Foreskin fibroblast (primary cell): ENCODE measurements at places on chromosomes 2 and 18.

- DNase-seq: no peak
These were observed 2.4 kb downstream of the CDK5R2 start for GRCh38 chr2:218961651-218962570.

DNA sequence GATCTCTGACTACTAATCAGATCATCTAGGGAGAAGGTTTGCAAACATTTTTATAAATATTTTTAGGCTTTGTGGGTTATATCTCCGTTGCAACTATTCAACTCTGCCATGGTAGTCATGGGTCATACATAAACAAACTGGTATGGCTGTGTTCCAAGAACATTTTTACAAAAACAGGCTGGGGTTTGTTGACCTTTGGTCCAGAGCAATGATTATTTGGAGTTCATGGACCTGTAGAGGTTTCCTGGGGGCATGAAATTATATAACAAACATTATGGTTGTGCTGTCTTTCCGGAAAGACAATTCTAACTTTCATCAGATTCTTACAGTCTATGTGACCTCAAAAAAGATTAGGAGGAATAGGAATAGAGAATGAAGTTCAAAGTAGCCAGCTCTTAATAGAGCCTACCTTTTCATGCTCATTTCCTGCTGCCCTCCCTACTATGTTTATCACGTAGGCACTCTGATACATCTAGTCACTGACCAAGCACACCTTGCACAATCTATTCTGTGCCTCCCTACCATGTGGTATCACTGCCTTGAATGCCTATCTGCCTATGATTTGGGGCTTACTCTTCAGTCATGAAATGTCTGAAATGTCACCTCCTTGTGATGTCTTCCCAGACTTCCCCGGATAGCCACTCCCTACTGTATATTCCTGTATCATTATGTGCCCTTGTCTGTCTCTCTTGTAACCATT lies 102.4 kb upstream of the SCN1A start:
- peak; percentile 50 for DNase-seq

GRCh38 chr2:60840880-60841279 lies 40.5 kb upstream of the REL start:
- no peak for DNase-seq

GRCh38 chr2:122523143-122523542 lies 767.7 kb downstream of the TSN start:
- no peak for DNase-seq

- DNase-seq: peak; percentile 94
These were observed 90.2 kb downstream of the CABLES1 start for GRCh38 chr18:23225503-23225902.

DNA sequence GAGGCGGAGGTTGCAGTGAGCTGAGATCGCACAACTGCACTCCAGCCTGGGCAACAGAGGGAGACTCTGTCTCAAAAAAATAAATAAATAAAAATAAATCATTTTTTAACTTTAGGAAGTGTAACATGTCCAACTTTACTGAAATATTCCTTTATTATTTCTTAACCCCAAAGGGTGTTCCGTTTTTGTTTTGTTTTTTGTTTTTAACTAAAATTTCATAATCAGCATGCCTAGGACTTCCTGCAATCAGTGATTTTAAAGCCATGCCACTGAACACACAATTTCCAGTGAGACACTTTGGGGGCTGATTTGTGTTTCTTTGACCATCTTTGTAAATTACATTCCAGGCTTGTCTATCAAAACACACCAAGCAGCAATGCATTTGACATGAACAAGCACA lies 7.1 kb downstream of the CATIP start:
- no peak for DNase-seq

DNA sequence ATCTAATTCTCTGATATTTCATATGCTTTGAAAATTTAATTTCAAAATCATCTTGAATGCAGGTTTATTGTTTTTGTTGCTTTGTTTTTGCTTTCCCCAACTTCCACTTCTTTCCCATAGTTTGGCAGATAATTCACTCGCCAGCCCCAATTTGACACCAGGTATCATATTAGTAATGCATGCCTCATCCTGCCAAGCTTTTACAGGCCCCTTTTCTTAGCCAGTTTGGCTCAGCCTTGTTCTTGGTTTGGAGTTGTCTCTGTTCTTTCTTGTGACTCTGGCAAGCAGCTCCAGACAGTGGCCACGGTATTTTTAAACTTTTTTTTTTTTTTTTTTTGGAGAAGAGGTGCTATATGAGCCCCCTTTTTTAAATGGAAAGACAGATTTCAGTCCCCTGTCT lies 65.3 kb downstream of the PMS1 start:
- no peak for DNase-seq

GRCh38 chr2:55843096-55843993 lies 80.2 kb downstream of the EFEMP1 start:
- peak; percentile 96 for DNase-seq

- peak; percentile 53 for DNase-seq
These were observed 81.1 kb upstream of the CAVIN2 start for GRCh38 chr2:191927991-191928390.

DNA sequence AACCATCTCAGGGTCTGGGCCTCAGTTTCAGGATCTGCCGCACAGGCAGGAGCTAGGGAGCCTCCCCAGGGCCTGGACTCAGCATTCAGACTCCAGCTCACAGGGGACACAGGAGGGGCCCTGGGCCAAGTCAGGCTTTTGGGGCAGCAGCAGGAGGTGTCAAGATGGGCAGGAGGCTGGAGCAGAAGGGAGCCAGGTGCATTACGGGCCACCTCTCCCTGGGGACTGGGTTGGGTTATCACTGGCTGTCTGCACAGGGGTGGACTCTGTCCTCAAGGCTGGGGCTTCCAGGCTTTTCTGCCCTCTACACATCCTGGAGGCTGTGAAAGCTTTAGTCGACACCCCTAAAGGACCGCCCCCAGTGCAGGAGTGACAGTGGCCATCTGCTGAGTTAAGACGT lies 20.0 kb downstream of the AQP12A start:
- no peak for DNase-seq

- peak; percentile 41 for DNase-seq
These were observed 1.2 kb downstream of the TCF7L1 start for GRCh38 chr2:85134255-85134895.

- peak; percentile 94 for DNase-seq
These were observed 89.2 kb downstream of the STPG4 start for GRCh38 chr2:47065771-47066380.

DNA sequence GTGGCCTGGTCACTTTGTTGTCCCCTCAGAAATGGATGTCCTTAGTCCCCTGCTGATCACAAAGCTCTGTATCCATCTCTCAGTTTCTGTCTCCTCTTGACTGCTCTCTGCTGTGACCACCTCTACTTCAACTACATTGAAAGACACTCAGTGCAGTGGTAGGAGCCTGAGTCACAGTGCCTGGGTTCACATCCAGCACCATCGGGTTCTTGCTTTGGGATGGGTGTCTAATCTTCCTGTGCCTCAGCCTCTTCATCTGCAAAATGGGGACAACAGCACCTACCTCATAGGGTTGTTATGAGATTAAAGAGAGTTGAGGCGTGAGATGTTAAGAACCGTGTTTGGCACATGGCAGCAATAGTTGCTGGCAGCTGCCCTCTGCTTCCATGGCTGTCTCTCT lies 30.6 kb downstream of the YPEL5 start:
- DNase-seq: no peak

- peak; percentile 92 for DNase-seq
These were observed 59.1 kb upstream of the RTN4 start for GRCh38 chr2:55109219-55109891.

DNA sequence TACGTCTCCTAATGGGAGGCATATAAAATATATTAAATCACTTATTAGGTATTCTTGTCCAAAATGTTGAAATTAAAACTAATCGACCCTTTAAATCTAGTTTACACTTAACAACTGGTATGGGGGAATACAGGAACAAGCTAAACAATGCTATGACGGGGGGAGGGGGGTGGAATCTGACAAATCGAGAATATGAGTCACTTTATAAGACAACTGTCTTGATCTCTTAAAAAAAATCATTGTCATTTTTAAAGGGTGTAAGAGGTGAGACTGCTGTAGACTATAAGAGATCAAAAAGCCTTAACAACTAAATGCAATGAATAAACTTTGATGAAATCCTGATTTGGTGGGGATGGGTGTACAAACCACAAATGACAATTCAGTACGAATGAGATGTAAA lies 6.0 kb downstream of the MAP3K2 start:
- DNase-seq: no peak

DNA sequence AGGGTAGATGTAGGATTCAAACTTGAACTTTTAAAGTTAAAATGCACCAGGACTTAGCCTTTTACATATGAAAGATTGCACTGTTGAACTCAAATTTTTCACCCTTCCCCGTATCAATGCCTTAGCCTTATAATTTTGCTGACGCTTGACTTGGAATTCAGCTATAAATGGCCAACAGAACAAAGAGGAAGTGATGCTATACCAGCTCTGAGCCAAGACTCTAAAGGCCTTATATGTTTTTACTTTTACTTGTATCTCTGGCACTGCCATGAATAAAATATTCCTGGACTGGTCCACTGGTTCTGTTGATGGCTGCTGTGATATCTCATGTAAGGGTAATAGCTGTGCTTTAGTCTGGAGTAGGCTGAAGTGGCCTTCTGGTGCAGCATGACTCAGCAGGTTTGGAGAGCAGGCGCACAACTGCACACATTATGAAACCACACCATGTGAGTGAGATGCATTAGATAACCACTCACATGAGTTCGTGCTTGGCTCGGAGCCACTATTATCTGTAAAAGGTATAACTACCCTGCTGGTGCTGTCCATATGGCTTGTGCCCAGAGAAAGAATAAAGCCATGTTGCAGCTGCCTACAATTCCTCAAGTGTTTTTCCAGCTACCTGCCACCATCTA lies 8.4 kb upstream of the IER3IP1 start:
- DNase-seq: peak; percentile 20

DNA sequence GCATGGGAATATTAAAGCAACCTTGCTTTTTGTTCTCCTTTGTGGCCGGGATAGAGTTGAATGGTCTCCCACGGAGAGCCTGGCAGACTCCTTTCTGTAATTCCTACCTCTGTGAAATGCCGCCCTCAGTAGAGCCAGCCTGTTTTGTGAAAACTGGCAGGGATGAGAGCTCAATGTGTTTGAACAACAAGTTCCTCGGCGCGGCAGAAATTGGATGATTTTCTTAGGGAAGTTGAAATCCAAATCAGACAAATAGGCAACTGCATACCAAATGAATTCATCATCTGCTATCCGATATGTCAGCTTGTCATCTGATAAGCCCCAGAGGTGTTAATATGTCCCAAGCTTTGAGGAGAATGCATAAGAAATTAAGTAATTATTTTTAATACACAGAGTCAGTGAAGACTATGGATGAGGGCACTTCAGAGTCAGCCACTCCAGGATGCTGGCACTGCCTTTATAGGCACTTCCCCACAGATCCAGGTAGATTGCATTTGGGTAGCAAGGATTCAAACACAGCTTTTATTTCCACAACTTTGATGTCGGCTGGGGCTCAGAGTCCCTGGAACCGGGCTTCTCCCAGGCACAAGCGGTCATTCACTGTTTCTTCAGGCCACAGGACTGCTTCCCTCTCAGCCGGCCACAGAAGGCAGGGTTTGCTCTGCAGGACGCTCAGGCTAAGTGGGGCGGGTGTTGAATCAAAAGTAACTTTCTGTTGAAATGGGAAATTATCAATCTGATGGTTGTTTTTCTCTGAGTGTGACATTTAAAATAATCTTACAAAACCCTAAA lies 82.8 kb upstream of the REV1 start:
- DNase-seq: no peak

DNA sequence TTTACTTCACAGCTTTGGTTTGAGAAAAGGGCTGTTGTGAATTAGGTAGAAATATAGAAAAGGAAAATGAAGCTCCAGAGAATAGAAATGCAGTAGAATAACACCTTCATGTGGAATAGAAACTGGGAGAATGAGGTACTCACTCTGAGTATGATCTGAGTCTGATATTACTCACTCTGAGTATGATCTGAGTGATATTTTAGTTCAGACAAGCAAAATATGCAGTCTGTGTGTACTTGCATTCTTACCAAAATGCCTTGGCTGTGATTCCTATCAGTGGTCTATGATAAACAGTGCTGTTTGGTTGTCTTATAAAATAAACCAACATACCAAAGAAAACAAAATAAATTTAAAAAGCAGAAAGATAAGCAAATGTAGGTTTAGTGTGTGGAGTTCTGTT lies 487.6 kb downstream of the THSD7B start:
- peak; percentile 51 for DNase-seq

GRCh38 chr2:607709-608108 lies 69.5 kb downstream of the TMEM18 start:
- DNase-seq: no peak

DNA sequence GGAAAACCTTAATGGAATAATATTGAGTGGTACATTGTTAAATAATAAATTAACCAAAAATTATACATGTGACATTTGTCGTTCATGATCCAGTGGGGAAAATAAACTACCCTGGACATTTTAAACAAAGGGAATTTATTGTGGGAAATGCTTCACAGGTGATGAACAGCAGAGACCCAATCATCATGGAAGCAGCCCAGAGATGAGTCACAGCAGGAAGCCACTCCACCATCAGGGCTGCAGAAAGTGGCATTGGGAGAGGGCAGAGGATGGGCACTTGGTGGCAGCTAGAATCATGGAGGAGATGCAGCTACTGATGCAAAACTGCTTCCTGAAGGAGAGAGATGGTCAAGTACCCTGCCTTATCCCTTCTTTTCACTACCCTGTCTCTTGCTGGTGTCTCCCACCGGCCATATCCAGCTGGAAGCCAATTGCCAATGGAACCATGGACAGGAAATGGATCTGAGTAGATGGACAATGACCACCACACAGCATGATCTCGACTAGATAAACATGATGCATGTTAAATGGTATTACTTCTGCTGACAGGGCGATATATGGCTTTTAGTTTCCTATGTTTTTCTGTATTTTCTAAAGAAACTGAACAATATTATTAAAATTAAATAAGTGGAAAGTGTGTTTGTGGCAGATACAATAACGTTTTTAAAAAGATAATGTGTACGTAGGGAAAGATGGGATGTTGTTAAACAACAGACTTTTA lies 139.8 kb downstream of the RPIA start:
- no peak for DNase-seq

GRCh38 chr2:233449081-233449901 lies 95.0 kb downstream of the DGKD start:
- DNase-seq: peak; percentile 52

DNA sequence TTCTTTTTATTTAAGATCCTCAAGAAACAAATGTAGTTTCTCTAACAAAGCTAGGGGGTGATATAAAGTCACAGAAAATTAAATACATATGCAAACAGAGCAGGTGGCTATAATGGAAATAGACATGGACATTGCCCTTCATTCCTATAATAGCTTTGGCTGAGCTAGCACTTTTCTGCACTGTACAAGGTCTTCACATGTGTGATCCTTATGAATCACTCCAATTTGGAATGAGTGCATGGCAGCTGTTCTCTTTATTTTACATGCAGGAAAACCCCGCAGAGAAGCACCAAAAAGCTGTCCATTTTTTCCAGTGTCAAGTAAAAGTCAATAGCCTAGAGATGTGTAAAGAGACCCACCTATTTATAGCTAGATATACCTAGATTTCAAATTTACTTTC lies 747.4 kb upstream of the SLC8A1 start:
- DNase-seq: no peak

DNA sequence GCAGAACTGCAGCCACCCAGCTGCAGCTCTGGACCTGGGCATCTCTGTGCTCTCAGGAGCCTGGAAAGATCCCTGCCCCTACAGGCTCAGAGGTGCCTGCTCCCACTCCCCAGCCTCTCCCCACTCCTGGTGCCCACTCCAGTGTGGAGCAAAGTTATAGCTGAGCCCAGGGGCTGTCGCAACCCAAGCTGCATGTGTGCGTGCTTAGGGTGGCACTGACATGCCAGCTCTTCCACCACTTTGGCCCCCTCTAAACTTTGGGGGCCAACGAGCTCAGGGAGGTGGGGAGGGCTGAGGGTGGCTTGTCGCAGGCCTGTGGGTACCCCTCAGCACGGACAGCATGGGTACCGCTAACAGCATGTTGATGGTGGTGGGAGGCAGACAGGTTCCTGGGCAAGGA lies 126.3 kb upstream of the FHL2 start:
- no peak for DNase-seq
